ENCODE measurements at places on chromosomes 16 and 17. TPM values are rescaled to one million over a fixed set of nuclear protein-coding genes. Genes with fewer than 3 reads are reported as not detected.

DNA sequence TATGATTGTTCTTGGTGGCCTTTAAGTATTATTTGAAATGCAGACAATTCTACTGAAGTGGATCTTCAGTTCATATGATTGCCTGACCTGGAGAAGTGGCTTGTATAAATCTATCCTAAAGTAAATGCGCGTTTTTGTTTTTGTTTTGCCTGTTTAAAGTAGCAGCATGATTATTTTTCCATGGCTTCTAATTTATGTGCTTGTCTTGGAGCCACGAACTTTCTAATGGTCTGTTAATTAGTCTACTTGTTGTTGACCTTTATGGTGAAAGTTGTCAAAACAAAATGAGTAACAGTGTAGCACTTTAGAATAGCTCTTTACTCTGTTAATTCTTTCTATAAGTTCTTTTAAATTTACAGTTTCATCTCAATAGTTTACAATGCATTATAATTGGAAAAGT lies 1.7 kb downstream of the PRKAR1A start:
- no peak for DNase-seq

- no peak for DNase-seq
These were observed 69.3 kb upstream of the TOB1 start for GRCh38 chr17:50935221-50935995.

The ALDH3A1 gene
- polyA plus RNA-seq: 1.2 TPM

The NUP85 gene
- 74.8 TPM for polyA plus RNA-seq

DNA sequence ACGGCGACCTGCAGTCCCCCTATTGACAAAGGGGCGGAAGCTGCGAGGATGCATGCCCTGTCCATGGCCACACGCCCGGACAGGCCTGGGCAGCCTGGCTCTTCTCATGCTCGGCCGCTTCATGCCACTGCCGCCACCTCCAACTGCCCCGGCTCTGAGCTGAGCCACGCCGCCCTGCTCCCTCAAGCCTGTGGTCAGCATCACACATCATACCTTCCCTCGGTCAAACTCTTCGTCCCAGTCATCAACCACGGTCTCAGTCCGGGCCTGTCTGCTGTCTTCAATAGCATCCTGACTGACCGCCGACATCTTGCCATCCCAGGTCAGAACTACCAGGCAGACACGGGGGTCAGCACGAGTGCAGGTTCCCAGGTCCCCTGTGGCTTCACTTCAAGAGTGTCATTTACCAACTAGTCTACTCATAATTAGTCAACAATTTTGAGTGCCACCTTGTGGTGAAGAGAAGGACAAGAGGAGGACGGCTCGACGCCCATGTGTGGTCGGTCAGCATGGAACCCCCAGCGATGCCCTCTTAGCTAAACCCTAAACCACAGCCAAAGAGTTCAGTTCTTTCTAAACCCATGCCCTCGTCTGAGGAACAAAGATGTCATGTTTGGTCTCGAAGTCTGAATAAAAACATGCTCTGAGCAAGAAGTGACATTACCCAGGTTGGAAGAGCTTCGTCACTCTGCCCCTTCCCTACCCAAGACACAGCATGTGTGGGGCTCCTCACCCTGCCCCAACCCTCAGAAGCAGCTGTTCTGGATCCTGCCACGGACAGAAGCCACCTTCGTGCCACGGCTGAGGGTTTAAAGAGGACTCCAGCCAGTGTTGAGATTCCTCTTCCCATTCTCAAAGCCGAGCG lies 16.9 kb upstream of the CYTH1 start:
- DNase-seq: no peak

GRCh38 chr17:76709077-76709950 lies 1.5 kb downstream of the MXRA7 start:
- DNase-seq: no peak

DNA sequence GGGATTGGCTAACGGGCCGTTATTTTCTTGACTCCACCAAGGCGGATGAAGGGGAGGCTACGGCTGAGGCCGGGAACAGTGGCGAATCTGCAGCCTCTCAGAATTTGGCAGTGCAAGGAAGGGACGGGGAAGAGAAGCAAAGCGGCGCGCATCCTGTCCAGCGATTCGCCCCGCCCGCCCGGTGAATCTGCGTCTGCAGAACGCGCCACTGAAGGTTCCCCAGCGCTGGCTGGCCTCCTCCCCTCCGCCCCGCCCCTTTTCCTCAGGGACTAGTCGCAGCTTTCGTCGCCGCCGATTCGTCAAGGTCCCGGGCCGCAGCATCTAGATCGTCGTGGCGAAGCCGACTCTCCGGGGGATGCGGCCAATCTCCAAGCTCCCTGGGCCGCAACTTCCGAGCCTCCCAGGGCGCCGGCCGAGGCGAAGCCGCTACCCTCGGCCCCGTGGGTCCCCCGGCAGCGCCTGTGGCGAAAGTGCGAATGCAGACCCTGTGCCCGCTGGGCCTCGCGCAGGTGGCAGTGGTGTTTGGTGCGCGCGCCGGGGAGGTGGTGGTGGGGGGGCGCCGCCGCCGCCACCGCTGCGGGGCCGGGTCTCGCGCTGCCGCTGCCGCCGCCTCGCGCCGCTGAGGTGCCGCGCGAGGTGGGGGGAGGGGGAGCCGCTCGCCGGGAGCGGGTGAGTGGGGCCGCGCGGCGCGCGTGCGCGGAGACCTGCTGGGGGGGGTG lies at the start of gene SETD1A:
Gene SETD1A, plus strand, starts transcription at position 299 of the 719 bp plus-strand sequence. CDS start 978 bp downstream, outside the sequence.
- peak; percentile 96 for DNase-seq

The NAGPA gene
- 11.6 TPM for polyA plus RNA-seq

The DPEP2 gene
- 0.51 TPM for polyA plus RNA-seq

The ATP1B2 gene
- polyA plus RNA-seq: 20.7 TPM

DNA sequence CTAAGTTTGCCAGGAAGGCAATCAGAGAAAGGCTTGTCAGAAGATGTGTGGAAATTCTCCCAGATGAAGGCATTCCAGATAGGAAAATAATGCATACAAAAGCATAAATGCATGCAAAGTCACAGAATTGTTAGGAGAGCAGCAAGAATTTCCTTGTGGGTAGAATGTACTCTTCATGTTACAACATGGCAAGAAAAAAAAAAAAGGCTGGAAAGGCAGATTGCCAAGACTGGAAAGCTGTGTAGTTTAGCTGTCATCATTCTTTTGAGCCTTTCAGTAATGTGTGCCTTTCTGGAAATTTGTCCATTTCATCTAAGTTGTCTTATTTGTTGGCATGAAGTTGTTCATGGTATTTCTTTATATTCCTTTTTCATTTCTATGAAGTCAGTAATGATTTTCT lies 71.0 kb upstream of the EFCAB3 start:
- DNase-seq: no peak

The CLEC16A gene
- 24.9 TPM for polyA plus RNA-seq

The KIF2B gene
- not detected for polyA plus RNA-seq

DNA sequence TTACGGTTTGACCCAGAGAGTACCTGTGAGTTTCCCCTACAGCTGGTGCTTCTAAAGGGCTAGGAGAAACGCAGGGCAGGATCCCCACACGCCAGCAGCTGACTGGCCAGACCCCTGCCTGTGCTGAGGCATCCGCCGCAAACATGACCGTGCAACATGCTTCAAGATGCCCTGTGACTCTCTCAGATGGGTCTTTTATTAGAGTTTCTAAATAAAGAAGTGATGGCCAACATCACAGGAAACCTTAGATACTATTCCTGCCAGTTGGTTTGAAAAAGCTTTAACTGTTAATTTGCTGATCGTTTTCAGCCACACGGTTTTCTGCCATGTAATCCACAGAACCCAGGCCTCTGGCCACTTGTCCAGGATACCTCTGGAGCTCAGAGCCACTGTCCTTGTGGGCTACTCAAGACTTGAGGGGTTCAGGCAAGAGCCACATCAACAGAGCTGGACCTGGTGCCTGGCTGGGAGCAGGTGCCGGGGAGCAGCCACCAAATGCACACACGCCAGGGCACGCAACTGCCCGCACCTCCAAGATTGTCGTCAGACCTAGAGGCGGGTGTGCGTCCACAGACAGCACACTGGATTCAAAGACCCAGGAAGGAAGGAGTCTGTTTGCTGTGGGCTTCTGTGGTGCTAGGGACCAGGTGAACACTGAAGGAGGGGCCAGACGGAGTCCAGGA lies 118.4 kb downstream of the ZNF778 start:
- DNase-seq: no peak

The SEZ6L2 gene
- polyA plus RNA-seq: 12.4 TPM

- no peak for DNase-seq
These were observed 55.6 kb downstream of the MMD start for GRCh38 chr17:55366020-55366481.

DNA sequence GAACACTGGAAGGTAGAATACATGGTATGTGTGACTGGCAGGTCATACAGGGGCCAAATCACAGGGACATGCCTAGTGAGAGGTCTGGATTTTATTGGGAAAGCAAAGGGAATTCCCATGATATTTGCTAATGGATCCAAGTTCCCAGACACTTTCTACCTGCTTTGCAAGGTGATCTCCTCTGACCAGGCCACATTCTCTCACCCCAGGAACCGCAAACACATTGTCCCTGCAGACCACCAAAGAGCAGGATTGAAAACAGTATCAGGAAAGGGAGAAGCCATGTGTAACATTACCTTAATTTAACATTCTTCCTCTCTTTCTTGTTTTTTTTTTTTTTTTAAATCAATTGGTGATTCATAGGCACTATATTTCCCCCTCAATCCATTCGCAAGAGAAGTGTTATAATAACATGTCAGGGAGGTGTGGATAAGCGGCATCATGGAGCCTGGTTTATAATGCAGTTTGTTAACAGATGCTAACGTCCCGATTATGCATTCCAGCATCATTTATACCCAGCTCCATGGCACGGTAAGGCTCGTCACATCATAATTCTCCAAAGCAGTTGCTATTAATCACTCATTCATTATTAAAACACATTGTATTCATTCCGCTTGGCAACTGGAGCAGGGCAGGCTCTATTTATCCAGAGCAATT lies 155.1 kb upstream of the CCL2 start:
- DNase-seq: no peak

- DNase-seq: peak; percentile 74
These were observed 12.2 kb upstream of the NDRG4 start for GRCh38 chr16:58487566-58488351.

DNA sequence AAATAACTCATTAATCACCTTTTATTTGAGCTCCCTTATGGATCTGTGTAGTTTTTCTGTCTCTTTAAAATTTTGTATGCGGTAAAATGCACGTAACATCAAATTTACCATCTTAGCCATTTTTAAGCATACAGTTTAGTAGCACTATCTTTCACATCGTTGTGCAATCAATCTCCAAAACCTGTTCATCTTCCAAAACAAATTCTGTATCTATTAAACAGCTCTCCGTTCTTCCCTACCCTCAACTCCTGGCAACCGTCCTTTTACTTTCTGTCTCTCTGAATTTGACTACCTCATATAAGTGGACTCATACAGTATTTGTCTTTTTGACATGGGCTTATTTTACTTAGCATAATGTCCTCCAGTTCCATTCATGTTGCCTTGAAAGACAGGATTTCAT lies 100.5 kb downstream of the NF1 start:
- DNase-seq: no peak

GRCh38 chr17:41647940-41648410 lies 23.6 kb upstream of the KRT17 start:
- peak; percentile 78 for DNase-seq

GRCh38 chr17:2421315-2422147 lies 20.7 kb upstream of the MNT start:
- no peak for DNase-seq

The MED9 gene
- 19.4 TPM for polyA plus RNA-seq

- no peak for DNase-seq
These were observed 11.7 kb downstream of the ATPAF2 start for GRCh38 chr17:18027280-18027679.

The NPIPB8 gene
- polyA plus RNA-seq: 2.1 TPM

The CD300LG gene
- 1.3 TPM for polyA plus RNA-seq

DNA sequence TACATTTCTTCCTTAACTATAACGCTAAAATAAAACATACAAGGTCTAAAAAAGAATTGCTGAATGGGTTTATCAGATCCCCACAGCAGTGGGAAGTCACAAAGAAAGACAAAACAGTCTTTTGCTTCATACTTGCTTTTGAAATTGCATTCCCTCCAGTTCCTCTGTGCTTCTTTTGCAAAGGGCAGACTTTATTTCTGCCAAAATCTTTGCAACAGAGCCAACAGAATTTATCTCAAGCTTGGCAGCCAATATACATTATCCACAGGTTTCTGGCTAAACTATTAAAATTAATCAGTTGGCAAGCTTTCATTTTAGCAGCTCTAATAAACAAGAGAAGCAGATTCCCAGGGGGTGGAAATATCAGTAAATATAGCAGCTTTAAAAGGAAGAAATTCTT lies 378.9 kb upstream of the CA10 start:
- DNase-seq: no peak

- DNase-seq: no peak
These were observed 69.8 kb upstream of the PLCG2 start for GRCh38 chr16:81709016-81709900.

The ADCY9 gene
- polyA plus RNA-seq: 12.2 TPM

The CLEC10A gene
- polyA plus RNA-seq: 0.89 TPM
